ENCODE measurements at places on chromosomes 16 and 17.
A peak's percentile ranks its signal among the peaks of the same experiment; 100 is the strongest.

GRCh38 chr17:18252160-18252559, 6.4 kb downstream of the FLII start:
- no peak for DNase-seq

DNA sequence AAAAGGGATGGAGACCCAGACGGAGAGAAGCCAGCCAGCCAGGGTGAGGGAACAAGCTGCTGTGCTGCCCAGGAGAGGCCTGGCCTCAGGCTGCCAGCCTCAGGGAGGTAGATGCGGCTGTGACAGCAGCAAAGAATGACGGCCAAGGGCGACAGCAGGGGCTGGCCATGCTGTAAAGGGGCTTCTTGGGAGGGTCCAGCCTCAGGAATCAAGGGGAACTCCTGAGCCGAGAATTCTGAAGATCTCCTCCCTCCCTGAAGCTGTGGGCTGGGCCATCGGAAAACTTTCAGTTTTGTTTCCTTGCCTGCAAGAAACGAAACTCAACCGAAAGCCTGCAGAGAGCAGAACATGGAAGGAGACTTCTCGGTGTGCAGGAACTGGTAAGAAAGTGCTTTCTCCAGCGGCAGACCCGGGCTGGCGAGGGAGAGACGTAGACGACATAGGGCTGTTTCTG, at the start of gene XAF1:
Gene XAF1, plus strand, starts transcription at position 316 of the 454 bp plus-strand sequence. Its CDS starts 33 bp downstream, at position 349.
- no peak for DNase-seq

GRCh38 chr16:47037396-47037745, 63.9 kb upstream of the DNAJA2 start:
- DNase-seq, result peak; percentile 24

DNA sequence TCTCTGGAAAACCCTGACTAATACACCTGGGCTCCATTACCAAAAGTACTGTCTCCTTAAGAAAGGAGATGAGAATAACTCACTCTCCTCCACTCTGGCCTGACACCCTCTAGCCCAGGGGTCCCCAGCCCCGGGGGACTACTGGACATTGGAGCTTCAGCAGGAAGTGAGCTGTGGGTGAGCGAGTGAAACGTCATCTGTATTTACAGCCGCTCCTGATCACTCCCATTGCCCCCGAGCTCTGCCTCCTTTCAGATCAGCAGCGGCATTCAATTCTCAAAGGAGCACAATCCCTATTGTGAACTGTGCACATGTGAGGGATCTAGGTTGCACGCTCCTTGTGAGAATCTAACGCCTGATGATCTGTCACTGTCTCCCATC, 126.3 kb upstream of the TNRC6C start:
- no peak for DNase-seq

DNA sequence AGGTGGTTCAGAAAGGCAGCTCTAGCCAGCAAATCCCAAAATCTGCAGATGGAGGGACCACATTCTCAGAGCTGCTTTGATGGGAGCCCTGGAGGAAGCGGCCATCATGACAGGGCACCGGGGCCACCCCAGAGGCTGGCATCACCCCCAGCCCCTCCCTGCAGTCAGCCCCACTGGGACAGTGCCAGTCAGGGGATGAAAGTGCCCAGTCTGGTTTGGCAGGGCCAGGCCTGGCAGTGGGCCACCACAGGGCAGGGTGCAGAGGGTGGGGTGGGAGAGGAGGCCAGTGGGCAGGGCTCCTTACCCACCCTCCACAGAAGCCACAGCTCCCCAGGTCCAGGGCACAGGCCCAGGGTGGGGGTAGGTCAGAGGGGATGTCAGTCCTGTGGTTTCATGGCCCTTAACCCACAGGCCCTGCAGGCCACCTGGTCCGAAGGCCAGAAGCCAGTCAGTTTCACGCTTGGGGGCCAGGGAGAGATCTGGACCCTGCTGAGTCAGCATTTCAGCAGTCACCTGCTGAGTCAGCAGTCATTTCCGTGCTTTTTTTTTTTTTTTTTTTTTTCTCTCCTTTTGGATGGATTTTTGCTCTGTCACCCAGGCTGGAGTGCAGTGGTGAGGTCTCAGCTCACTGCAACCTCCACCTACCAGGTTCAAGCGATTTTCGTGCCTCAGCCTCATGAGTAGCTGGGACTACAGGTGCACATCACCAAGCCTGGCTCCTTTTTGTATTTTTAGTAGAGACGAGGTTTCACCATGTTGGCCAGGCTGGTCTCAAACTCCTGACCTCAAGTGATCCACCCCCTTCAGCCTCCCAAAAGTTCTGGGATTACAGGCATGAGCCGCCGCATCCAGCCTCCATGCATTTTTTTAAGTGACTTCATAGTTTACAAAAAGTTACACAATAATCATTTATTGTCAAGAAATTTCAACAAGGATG, 10.4 kb downstream of the SLC25A10 start:
- DNase-seq, result no peak

- DNase-seq, result peak; percentile 32
Measured at GRCh38 chr16:72094266-72094610, 591 bp downstream of the DHX38 start.

- no peak for DNase-seq
Measured at GRCh38 chr16:83742124-83742899, 65.5 kb upstream of the HSBP1 start.

- no peak for DNase-seq
Measured at GRCh38 chr17:65856865-65857264, 295.4 kb upstream of the AXIN2 start.

- DNase-seq, result no peak
Measured at GRCh38 chr17:66549311-66549704, 246.9 kb downstream of the PRKCA start.

Measured in stimulated activated CD4-positive, alpha-beta T cell treated with anti-CD3 and anti-CD28 coated beads, Interleukin-4, amount 100 ng/mL, for 48 hours (primary cell).